Gastrocnemius medialis (tissue), 4 donors: ENCODE measurements at places on chromosomes 3 and 15.

DNA sequence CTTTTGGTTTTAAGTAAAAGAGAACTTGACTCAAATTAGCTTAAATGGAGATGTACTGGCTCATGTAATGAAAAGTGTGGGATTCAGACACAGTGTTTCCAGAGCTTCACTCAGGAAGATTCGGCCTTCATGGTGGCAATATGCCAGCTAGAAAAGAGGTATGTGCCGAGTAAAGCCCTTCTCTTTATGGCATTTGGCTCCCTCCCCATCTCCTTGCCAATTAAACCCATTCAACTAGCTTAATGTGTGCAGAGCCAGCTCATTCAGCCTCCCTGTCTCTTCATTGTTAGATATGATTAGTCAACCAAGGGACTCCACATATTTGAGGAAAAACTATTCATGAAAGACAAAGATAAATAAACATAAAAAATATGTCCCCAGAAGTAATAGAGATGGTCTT lies 15.0 kb upstream of the TRANK1 start:
- DNase-seq, result no peak

DNA sequence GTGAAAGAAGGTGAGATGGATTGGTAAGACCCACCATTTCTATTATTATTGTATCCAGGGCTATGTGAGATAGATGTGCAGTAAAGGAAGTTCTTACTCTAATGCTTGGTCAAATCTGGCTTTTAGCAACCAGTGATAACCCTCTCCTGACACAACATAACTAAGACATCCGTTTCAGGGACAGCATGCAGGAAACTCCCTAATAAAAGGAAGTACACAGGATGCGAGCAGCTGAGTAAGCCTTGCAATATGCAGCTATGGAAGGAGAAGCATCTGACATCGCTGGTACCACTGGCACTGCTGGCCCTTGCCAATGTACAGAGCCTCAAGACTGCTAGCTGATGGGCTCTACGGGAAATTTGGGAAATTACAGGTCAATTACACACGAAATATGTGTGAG lies 662.3 kb downstream of the NR2F2 start:
- DNase-seq, result no peak

- no peak for DNase-seq
Measured at GRCh38 chr3:136914739-136915138, 43.0 kb upstream of the IL20RB start.

- no peak for DNase-seq
Measured at GRCh38 chr3:143507735-143508580, 340.3 kb downstream of the SLC9A9 start.

GRCh38 chr3:118577055-118577777 lies 457.4 kb downstream of the IGSF11 start:
- no peak for DNase-seq

GRCh38 chr15:96878129-96878528 lies 547.6 kb downstream of the NR2F2 start:
- DNase-seq, result no peak

DNA sequence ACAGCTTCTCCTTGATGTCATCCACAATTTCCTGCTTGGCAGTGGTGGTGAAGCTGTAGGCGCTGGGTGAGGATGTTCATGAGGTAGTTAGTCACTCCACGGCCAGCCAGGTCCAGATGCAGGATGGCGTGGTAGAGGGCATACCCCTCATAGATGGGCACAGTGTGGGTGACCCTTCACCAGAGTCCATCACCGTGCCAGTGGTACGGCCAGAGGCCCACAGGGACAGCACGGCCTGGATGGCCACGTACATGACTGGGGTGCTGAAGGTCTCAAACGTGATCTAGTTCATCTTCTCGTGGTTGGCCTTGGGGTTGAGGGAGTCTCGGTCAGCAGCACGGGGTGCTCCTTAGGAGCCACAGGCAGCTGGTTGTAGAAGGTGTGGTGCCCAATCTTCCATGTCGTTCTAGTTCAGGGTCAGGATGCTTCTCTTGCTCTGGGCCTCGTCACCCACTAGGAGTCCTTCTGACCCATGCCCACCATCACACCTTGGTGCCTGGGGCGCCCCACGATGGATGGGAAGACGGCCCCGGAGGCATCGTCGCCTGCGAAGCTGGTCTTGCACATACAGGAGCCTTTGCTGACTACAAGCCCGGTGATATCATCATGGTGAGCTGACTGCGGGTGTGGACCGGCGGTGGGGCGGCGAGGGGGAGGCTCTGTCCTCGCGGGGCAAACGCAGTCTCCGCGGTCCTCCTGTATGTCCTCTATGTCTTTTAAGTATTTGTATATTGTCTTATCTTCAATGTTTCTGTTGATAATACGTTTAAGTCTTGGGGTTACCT lies 1119.0 kb downstream of the NAALADL2 start:
- DNase-seq, result no peak

- no peak for DNase-seq
Measured at GRCh38 chr3:177358977-177359592, 161.8 kb upstream of the TBL1XR1 start.

DNA sequence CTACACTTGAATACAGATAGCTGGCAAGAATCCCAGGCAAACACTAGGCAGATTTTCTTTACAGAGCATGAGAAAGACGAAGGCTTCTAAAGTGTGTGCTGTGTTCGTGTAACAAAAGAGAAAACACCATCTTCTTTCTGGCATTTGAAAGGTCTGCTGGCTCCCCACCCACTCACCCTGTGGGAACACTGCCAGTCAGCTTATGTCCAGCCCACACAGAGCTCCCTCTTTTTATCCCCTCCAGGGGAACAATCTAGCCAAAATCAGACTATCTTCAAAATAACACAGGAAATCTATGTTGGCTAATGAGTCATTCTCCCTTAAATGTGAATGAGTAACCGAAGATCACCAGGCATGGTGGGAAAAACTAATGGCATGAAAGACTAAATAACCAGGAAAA lies 45.6 kb upstream of the PAQR5 start:
- DNase-seq, result no peak

DNA sequence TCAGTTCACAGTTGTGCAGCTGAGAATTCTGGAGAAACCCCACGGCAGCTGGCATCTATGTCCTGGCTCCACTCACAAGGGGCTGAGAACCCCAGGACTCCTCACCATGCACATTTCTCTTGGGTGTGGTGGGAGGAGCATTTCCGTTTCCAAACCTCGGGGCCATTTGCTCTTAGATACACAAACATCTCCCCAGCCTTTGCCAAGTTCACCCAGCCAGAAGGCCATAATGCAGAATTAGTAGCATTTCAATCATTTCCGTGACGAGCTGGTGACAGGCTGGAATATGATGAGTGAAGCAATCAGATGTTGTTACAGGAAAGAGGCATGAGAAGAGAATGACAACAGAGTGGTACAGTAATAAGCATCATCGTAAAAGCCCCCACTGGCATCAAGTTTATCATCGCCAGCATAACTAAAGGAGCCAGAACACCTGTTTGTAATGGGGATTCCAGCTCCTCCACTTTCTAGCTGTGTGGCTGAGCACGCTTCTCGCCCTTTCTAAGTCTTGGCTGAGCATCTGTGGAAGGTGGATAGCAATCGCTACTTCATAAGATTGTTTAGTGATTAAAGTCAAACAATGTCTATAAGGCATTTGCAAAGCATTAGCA lies 82.0 kb downstream of the LIPC start:
- no peak for DNase-seq

- no peak for DNase-seq
Measured at GRCh38 chr3:114427285-114428043, 133.6 kb downstream of the TIGIT start.

GRCh38 chr3:72462595-72463011 lies 385.6 kb downstream of the SHQ1 start:
- DNase-seq, result peak; percentile 31
